ENCODE measurements at places on chromosomes 1 and 21. TPM values are rescaled to one million over a fixed set of nuclear protein-coding genes. Genes with fewer than 3 reads are reported as not detected.

Gene COPA
- 98.7 TPM for total RNA-seq

GRCh38 chr1:151356696-151357095 is 9.6 kb upstream of the RFX5 start:
- no peak for ATAC-seq

Gene CFHR3
- 0.25 TPM for total RNA-seq

GRCh38 chr21:34546542-34546941 is 34.5 kb upstream of the KCNE1 start:
- ATAC-seq, result no peak

DNA sequence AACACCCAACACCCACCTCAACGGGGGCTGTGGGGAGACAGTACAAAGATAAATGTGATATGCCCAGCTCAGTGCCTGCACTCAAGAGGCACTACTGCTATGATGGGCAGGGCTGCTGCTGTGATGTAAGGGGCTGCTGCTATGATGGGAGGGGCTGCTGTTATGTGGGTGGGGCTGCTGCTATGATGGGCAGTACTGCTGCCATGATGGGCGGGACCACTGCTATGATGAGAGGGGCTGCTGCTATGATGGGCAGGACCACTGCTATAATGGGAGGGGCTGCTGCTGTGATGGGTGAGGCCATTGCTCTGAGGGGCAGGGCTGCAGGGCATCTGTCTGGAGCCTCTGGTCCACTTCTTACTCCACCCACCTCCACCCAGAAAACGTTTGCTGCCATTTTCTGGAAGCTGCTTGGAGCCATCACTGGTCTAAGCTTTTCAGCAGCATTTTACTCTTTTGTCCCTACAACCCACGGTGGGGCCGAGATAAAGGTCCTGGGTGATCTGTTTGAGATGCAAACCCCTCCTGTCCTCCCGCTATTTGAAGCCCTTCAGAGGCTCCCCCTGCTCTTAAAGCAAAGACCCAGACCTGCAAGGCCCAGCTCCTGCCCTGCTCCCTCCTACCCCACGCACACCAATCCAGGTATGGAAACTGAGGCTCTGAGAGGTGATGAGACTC is 656.9 kb downstream of the PTPRU start:
- ATAC-seq, result no peak

Gene PFKFB2
- 5.3 TPM for total RNA-seq

DNA sequence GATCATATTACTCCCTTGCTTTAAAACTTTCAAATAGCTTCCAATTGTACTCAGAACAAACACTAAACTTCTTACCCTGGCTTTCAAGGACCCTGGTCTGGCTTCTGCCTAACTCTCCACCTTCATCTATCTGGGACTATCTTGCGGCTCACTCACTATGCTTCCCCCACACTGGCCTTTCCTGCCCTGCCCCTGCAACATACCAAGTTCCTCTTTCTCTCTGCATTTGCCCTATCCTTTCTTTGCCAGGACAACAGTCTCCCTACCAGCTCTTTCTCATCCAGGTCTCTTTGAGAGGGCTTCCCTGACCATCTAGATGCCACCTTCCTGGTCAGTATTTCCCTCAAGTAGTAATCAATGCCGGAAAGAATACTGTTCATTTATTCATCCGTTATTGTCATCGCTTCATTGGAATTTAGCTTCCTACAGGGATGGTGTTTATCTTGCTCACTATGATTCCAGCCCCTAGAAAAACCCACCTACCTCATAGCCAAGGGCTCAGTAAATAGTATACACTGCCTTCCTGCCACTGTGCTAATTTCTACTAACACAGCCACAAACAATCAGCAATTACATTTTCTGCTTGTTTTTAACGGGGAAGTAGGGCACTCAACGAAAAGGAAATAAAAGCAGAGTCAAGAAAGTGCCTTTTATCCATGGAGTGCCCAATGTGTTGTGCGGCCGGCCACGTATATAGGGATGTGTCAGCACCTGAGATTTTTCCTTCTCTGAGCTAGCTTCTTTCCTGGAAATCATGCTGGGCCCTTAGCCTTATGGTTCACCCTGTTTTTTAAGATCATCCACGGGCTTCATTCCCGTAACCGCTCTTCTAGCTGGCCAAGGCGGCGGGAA is 521 bp upstream of the CDC7 start:
- ATAC-seq, result no peak

- peak; percentile 69 for ATAC-seq
Measured at GRCh38 chr1:84433258-84434080, 35.2 kb downstream of the DNASE2B start.

DNA sequence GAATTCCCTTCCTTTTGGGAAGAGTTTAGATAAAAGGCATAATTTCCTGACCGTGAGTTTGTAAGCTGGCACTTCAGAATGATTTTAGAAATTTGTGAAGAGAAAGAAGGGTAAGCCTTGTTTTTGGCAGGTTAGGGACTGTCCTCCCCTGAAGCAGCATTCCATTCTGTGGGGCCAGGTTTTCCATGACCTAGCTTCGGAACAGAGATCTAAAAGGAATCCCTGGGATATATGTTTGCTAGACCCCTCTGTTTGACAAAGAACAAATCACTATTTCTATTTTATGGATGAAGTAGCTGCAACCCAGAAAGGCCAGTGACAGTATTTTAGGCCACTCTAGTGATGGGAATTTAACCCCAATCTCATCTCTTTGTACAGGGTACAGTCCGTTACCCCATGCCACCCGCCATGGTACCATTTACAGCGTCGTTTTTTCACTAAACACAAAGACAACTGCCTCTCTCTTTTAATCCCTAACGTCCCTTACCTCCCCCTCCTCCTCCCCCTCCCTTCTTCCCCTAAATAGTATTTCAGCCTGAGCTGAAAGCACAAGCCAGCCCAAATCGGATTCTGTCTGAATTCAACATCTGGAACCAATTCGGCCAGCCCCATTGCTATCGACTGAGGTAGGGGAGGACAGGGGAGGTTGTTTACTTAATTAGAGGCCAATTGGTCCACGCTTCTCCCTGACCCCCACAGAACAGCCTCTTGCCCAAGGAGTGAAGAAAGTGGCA is 23.4 kb upstream of the IKBKE start:
- no peak for ATAC-seq

- no peak for ATAC-seq
Measured at GRCh38 chr1:55196433-55197035, 18.6 kb downstream of the USP24 start.

- no peak for ATAC-seq
Measured at GRCh38 chr21:34818662-34819158, 149.9 kb downstream of the CLIC6 start.

Gene CHRM3
- 48.8 TPM for total RNA-seq

Gene PLA2G2C
- total RNA-seq, result not detected

DNA sequence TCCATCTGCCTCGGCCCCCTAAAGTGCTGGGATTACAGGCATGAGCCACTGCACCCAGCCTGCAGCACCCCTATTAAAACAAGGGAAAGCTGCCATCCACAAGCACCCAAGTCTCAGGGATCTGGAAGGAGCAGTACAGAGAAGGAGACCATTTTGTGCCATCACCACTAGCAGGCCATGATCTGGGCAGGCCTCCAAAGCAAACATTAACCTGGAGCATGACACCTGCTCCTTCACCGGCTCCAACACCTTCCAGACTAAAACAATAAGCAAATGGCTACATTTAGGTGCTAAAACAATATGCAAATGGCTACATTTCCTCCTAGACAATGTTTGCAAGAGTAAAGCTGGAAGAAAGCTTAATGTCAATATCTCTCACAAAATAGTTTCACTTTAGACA is 16.7 kb downstream of the MEAF6 start:
- no peak for ATAC-seq

DNA sequence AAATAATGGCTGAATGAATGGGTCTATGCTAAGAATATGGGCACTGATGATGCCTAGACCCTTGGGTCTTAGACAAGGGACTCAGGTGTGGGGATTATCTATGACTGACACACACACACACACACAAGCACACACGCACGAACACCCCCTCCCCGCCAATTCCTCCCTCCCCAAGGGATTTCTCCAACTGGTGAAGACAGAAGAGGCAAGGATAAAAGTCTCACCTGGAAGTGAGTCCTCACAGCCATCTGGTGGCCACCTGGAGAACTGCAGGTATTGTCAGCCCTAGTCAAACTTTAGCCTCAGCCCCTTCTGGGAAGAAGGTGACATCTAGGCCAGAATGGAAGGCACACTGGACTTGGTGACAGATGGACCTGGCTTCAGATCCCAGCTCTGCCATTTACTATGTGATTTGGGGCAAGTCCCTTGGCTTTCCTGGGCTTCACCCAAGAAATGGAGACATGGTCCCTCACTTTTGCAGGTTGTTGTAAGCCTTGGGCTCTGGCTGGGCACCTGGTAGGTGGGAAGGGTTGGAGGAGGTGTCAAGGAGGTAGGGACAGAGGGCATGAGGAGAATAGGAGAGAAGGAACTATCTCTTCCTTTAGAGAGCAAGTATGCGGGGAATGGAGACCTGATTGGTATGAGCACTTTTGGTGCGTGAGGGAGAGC is 4.0 kb upstream of the GPR3 start:
- ATAC-seq, result no peak

Gene TNFRSF9
- 0.31 TPM for total RNA-seq

DNA sequence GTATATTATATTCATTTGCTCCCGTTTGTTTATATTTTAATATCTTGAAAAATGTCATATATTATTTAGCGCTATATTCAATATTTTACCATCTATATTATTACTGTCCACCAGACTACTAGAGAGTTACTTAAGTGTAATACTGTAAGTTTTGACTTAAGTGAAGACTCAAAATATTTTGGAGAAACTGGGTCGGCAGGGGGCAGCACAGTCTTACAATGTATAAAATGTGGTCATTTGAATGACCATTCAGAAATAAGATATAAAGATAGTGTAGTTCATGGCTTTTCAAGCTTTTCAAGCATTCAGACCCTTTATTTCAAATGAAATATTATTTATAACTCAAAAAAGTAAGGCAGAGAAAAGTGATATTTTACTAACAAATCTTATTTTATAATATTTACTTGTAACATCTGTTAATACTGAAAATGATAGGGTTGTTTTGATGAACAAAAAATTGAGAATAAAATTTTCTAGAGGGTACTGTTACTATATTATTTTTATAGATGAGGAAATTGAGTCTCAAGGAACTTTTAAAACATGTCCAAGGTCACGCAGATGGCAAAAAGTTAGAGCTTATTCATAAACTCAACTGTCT is 89.0 kb upstream of the SERTAD4 start:
- ATAC-seq, result no peak

- no peak for ATAC-seq
Measured at GRCh38 chr1:207156826-207157225, 52.8 kb downstream of the C4BPA start.

GRCh38 chr1:234925440-234926263 is 203.0 kb downstream of the TOMM20 start:
- peak; percentile 62 for ATAC-seq

Gene ADCY10
- total RNA-seq, result 0.16 TPM

DNA sequence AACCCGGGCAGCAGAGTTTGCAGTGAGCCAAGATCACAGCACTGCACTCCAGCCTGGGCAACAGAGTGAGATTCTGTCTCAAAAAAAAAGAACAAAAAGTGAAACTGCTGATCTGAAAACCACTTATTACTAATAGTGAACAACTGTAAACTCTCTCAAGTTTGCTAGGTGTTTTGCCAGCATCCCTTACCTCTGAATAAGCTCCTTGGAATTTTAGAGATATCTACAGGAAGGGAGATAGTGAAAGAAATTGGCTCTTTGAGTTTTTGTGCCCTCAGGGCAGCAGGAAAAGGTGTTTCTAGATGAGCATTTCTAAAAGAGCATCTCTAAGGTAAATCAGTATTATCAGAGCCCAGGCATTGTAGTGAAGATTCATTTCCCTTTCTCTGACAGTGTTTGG is 27.1 kb downstream of the PARK7 start:
- no peak for ATAC-seq

Gene OR2W3
- 0.39 TPM for total RNA-seq

Gene FLG
- total RNA-seq, result 0.08 TPM

DNA sequence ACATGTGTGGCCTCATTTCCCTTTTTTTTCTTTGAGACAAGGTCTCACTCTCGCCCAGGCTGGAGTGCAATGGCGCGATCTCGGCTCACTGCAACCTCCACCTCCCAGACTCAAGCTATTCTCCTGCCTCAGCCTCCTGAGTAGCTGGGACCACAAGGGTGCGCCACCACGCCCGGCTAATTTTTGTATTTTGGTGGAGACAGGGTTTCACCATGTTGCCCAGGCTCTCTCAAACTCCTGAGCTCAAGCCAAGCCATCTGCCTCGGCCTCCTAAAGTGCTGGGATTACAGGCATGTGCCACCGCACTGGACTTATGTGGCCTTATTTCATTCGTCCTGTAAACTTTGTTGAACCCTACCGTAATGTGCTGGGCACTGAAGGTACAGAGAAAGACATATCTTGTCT is 569 bp upstream of the WARS2 start:
- no peak for ATAC-seq

Gene HSD3B1
- total RNA-seq, result not detected

Gene LRRC40
- 20.1 TPM for total RNA-seq

DNA sequence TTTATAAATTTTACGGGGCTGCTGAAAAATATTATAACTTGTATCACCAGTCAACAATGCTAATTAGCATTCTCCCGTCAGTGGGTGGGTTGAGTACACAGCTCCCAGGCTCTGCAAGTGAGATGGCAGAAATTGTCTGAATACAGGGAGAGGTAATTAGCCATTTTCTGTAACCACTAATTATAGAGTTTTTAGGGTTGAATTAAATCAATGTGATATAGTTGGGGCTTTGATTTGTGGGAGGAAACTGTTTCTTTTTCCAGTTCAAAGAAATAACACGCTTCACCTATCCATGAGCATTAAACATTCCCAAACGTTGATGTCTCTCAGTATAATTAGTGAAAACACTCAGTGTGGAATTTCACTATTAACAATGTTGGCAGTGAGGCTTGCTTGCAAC is 1.5 kb downstream of the VANGL1 start:
- ATAC-seq, result no peak

DNA sequence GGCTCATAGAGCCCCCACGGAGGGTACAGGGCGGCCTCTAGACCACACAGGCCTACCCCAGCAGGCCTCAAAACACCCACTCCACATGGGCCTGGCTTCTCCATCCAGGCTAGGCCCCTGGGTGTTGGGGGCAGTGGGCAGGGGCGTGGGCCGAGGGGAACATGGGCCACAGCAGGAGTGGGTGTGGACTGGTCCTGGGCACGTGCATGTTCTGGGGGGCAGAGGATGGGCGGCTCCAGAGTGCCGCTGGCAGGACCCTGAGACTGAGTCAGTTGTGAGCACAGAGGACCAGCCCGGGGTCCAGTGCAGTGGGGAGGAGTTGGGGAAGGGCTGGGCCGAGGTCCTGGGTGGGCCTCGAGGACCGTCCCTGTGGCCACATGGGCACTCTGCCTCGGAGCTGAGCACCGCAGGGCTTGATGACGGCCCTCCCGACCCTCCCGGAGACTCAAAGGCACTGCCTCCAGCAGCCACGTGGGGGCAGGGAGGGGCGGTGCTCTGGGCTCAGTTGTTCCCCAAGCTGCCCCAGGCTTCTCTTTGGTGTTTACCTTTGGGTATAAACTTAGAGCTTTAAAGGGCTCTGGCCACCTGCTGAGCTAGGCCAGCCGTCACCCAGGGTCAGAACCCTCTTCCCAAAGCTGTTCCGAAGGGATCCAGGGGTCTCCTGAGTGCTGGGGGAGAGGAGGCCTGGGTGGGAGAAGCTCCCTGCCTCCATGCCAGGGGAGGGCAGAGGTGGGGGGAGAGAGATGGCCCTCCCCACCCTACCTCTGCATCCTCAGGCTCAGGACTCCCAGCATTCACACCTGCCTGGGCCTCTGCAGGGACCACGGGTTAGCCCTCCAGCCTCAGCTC is 79.9 kb downstream of the MORN1 start:
- ATAC-seq, result peak; percentile 67

Gene TSPEAR
- total RNA-seq, result not detected

- ATAC-seq, result no peak
Measured at GRCh38 chr21:41338455-41338854, 21.9 kb downstream of the FAM3B start.

Gene POTED
- not detected for total RNA-seq

All from gastroesophageal sphincter (tissue), 4 donors.